ENCODE measurements at places on chromosomes 12 and 14.
A peak's percentile ranks its signal among the peaks of the same experiment; 100 is the strongest.

GRCh38 chr14:29868000-29868399, 59.6 kb downstream of the PRKD1 start:
- no peak for DNase-seq

- DNase-seq: no peak
Measured at GRCh38 chr14:99207456-99207855, 64.5 kb downstream of the BCL11B start.

GRCh38 chr14:50961605-50962221, 17.4 kb upstream of the PYGL start:
- DNase-seq: no peak

- peak; percentile 93 for DNase-seq
Measured at GRCh38 chr14:91317381-91318308, 73.1 kb upstream of the GPR68 start.

GRCh38 chr12:89073027-89073398, 279.3 kb downstream of the DUSP6 start:
- no peak for DNase-seq

- no peak for DNase-seq
Measured at GRCh38 chr12:119780786-119781434, 96.2 kb downstream of the CIT start.

DNA sequence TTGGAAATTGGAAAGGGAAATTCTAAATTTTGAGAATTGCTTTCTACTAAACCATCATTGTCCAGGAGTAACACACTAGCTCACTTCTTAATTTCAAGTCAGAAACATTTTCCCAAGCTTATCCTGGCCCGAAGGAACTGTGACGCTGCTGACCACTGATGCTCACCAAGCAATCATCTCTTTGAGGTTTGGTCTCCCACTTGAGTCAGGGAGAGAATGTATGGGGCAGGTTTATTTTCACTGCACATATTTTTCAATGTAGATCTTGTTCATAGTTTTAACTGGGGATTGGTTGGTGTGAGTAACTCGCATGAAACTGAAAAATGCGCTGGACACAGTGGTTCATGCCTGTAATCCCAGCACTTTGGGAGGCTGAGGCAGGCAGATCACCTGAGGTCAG, 12.9 kb upstream of the RNASE10 start:
- no peak for DNase-seq

- DNase-seq: peak; percentile 8
Measured at GRCh38 chr12:11347810-11348209, 37.6 kb upstream of the PRB4 start.

GRCh38 chr12:25284024-25284423, 33.3 kb upstream of the KRAS start:
- no peak for DNase-seq

DNA sequence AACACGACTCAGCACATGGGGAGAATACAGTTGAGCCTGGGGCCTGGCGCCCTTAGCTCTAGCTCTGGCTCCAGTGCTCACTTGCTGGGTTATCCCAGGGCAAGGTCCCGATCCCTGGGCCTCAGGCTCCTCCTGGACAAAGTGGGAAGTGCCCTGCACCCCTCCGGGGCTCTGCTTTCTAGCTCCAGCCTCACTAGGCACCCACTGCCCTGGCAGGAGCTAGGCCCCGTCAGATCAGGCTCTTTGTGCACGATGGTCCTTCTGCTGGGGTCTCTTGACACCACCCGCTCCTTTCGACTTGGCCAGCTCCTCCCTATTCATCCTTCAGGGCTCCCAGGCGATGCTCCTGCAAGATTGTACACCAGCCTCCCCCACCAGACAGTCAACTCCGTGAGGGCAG, 23.4 kb downstream of the NCKAP5L start:
- DNase-seq: no peak

DNA sequence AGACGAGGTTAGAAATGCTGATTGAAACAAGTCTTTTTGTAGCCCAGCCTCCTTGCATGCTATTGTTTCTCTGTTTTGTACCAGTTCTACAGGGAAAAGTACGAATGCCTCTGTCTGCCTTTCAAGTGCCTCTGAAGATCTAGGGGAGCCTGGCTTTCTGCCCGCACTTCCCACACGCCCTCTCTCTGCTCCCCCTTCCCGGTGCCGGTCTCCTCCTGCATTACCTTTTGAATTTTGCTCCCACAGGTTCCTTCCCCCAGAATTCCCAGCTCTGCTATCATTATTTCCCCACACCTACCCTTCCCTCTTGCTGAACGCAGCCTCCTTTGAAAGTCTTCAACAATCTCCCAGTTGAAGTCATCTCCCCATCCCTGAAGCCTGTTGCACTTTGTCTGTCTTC, 689.7 kb downstream of the BCL11B start:
- no peak for DNase-seq

- no peak for DNase-seq
Measured at GRCh38 chr12:77407931-77408330, 342.6 kb upstream of the E2F7 start.

- DNase-seq: peak; percentile 34
Measured at GRCh38 chr12:44972746-44973421, 78.0 kb downstream of the DBX2 start.

GRCh38 chr14:106044949-106045596, 518.7 kb downstream of the TMEM121 start:
- DNase-seq: peak; percentile 88

DNA sequence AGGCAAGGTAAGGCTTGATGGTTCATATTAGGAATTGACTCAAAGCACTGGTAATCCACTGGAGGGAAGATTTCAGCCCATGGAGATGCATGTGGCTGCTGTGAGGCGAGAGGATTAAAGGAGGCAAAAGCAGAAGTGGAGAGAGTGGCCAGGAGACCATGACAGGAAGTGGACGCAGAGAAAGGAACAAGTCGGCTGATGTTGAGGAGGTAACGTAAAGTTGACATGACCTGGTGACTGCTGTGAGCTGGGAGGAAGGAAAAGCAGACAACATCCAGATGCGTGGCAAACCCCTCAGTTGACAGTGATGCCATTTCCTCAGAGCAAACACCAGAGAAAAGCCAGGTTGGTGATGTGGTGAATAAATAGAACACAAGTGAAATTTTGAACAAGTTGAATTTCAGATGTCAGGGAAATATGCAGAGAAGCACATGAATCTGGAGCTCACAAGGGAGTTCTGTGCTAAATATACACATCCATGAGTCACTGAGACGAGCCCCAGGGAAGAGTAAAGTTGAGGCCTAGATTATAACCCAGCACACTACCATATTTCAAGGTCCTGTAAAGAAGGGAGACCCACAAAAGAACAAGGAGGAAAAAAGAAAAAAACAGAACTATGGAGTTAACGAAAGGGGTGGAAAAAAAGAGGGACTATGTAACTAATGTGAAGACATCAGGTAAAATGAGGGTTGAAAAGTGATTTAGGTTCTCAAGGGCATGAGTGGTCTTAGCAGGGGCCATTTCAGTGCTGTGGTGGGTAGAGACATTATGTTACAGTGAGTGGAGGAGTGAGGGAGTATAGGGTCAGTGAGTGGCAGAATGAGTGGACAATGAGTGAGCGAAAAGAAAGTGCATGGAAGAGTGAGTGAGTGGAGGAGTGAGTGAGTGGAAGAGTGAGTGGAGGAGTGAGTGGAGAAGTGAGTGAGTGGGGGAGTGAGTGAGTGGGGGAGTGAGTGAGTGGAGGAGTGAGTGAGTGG, 61.6 kb upstream of the GZMB start:
- peak; percentile 90 for DNase-seq

DNA sequence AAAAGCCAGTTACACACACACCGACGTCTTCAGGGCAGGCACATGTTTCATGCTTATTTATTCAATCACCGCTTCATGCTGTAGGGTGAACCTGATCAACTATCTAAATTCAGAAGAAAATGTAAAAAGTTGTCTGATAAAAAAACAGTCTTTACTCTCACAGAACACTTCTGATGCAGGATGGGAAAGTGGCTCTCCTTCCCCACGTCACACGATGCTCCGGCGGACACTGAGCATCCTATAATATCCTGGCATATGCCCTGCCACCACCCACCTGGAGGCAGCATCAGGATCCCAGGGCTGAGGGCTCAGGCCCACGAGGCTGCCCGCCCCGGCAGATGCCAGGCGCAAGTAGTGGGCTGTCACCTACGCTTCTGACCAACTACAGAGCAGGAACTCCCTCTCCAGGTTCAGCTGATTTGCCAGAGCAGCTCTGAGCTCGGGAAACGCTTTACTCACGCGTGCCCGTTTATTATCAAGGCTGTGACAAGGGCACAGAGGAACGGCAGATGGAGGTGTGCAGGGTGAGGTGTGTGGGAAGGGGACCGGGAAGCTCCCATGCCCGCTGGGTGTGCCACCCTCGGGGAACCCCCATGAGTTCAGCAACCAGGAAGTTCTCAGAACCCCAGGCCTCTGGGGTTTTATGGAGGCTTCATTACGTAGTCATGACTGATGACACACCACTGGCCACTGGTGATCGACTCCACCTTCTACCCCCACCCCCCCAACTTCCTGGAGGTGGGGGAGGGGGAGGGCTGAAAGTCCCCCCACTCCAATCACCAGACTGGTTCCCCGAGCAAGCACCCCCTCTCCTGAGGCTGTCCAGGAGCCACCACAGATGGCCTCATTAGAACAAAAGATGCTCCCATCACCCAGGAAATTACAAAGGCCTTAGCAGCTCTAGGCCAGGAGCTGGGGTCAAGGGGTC, 32.1 kb downstream of the SLC15A4 start:
- peak; percentile 23 for DNase-seq

GRCh38 chr14:35242599-35243311, 49.4 kb upstream of the PSMA6 start:
- no peak for DNase-seq

- DNase-seq: no peak
Measured at GRCh38 chr14:95127531-95127911, 29.8 kb downstream of the DICER1 start.

DNA sequence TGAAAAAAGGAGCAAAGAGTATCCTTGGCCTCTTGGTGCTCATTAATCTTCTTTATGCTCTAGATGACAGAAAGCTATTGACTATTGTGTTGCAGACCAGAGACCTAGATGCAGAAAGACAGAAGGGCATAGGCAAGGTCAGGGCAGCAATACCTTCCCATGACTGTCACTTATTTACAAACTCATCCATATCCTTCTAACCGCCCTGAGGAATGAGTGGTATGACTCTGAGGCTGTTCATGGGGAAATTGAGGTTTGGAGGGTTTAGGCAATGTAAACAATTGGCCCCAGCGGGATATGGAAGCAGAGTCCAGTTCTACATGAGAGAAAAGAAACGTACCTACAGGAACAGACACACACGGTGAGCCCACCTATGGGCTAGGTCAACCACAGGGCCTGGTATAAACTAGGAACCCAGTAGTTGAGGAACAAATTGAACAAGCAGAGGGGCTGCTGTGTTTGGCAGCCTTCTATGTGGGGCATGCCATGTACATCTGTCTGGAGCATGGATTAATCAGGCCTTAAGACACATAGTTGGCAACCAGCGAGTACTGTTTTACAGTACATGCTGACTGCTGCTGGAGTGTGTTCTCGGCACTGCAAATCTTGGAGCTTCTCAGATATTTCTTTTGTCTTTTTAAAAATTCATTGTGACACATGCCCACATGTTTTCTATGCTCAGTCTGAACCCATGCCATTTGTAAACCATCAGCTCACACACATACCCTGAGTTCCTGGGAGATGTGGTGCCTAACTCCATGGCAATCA, 159.7 kb upstream of the NTF3 start:
- DNase-seq: no peak

DNA sequence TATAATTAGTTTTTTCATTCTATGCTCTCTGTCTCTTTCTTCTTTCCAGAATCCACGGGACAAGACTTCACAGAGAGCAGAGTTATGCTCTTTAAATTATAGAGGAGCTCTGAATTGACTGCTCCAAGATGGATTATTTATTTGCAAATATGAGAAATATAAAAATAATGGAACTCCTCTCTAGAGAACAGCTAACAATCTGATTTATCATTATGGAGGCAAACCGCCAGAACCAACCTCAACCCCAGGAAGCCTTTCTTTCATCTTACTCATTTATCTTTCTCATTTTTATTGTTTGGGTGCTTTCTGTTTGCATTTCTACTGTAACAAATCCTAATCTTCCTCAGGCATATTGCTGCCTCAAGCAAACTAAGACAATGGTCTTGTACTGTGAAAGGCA, 216.5 kb downstream of the C12orf50 start:
- DNase-seq: no peak

GRCh38 chr12:26276709-26277108, 81.3 kb downstream of the SSPN start:
- DNase-seq: peak; percentile 64

GRCh38 chr12:42605685-42606084, 16.1 kb upstream of the PRICKLE1 start:
- DNase-seq: no peak

GRCh38 chr14:64692986-64693809, 11.0 kb upstream of the PLEKHG3 start:
- DNase-seq: no peak

DNA sequence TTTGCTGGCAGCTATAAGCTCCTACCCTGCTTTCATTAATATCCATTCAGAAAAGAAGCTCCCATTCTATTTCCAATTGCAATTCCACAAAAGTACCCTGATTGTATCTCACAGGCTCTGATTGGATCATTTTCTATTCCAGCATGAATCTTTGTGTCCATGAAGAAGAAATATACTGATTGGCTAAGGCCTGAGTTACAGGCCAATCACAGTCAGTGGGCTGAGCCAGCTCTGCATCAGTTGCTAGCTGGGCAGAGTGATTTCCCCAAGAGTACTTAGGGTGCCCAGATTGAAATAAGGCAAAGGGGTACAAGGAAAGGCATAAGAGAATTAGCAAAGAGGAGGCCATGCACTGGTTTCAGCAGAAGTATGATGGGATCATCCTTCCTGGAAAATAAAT, 14.4 kb downstream of the ART4 start:
- DNase-seq: peak; percentile 9

DNA sequence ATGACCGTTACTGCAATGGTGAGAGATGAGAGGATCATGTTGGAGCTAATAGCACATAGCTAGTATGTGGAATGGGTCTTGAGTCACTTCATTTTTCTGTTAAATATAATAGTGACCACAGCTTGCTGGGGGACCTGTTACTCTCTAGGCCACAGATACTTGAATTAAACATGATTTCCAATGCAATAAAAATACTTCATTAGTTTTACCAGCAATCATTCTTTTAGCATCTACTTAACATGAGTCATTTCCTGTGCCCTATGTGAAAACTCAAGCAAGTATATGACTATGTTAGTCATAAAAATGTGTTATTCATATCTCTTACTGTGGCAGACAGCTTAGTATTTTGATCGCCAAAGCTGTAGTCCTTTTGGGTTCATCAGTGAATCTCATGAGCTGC, 798.8 kb downstream of the SLC16A7 start:
- peak; percentile 5 for DNase-seq

GRCh38 chr12:122738571-122738970, 7.9 kb upstream of the HCAR1 start:
- DNase-seq: no peak

DNA sequence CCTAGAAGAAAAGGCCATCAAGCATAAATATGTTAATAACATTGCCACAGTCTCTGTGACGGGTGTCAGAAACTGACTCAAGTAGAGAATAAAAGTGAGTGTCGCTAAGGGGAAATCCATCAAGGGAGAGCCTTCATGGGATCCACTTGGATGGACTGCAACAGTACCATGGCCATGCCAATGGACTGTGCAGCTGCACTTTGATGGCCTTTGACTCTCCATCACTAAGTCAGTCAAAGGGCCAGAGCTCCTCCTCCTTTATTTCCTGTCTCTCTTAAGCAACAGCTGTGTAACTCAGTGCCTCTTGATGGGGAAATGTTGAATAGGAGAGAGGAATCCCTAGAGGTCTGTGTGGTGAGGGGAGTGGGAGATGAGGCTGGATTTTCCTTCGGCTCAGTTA, 335.2 kb downstream of the BMP4 start:
- DNase-seq: no peak

- DNase-seq: no peak
Measured at GRCh38 chr14:51922624-51923023, 62.2 kb downstream of the GNG2 start.

Data from NB4 (cell line).